Left colon (tissue), 2 donors: ENCODE measurements at places on chromosomes 1 and 21. TPM values are rescaled to one million over a fixed set of nuclear protein-coding genes. Genes with fewer than 3 reads are reported as not detected.

Gene CRYAA
- not detected for total RNA-seq

Gene OLFML3
- 23.5 TPM for total RNA-seq

Gene LRRC39
- total RNA-seq: not detected

Gene LCE3D
- not detected for total RNA-seq

Gene TIMM17A
- 60.1 TPM for total RNA-seq

Gene GABPB2
- 15.8 TPM for total RNA-seq

Gene PDZK1
- total RNA-seq: 17.6 TPM

Gene RASAL2
- total RNA-seq: 17.3 TPM

Gene CTSE
- total RNA-seq: 57.4 TPM

Gene PGLYRP3
- not detected for total RNA-seq

Gene TTF2
- 25.0 TPM for total RNA-seq

Gene ACKR1
- 19.2 TPM for total RNA-seq

GRCh38 chr1:32742956-32743355 is 40.4 kb upstream of the SYNC start:
- peak; percentile 77 for DNase-seq

GRCh38 chr1:48841461-48841860 is 64.8 kb upstream of the BEND5 start:
- no peak for DNase-seq

DNA sequence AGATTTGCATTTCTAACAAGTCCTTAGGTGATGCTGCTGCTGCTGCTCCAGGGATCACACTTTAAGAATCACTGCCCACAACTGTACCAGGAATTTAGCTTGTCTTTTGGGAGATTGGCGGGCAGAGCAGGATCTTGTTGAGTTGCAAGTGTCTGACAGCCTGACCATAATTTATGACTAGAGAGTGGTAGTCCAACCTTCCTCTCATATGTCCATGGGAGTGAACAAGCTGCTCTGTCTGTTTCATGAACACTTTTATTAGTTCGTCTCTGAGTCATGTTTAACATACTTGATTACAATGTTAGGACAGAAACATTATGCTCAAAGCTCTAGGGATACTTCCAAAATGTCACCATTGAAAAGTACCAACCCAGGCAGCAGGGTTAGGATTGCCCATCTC is 169.6 kb downstream of the TGFB2 start:
- DNase-seq: no peak

- no peak for DNase-seq
These were observed 630.0 kb upstream of the ADGRL2 start for GRCh38 chr1:81170721-81171120.

DNA sequence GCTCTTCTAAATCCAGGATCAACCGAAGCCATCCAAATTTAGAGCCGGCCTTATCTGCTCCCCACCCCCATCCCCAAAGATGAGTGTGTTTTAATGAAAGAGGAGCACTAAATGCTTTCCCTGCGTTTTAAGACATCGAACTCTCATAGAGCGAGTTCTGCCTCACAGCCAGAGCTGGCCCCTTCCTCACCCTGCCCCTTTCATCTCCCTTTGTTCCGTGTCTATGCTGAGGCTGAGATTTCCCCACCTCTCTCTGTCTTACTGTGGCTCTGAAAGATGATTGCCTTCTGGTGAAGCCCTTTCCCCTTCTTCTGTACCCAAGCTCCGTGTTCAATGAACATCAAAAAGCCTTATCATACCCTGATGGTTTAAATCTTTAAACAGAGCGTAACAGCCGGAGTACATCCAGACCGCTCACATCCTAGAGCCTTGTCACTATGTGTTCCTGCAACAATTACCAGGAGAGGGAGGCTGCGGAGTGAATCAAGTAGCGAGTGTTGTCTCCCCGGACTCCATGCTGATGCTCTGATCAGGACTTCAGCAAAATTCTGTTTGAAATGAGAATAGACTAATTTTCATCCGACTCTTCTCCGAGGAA is 110.1 kb downstream of the ZNF326 start:
- DNase-seq: no peak

DNA sequence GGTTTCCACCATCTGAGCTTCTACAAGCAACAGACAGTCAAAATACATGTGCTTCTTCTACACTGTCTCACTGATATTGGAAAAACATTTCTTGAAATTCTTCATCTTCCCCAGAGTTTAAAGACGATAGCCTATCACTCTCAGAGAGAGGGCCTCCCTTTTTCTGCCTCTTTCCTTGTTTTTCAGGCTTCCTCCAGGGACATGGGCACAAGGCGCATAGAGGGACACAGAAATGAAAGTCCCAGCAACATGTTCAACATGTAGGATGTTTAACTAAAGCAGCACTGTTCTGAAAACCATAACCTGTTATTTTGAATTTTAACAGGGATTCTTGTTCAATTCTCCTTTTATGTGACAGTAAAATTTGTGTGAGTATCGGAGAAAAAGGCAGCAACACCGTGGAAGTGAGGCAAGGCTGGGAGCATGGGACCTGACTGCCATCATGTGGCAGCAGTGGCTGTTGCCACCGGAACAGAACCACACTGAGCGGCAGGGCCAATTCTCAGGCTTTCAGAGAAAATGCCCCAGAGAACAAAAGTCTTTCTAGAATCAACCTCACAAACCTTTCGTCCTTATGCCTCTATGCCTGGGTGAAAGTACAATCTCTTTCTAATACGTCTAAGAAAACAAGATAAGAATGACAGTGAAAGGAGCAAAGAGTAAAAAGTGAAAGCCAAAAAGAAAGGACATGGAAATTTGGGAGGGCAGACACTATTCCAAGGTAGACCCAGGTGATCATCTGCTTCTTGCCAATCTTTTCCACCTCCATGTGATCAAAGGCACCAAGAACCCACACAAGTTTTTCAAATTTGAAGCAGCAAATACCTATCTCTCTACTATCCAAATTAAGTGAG is 54.5 kb downstream of the PCNX2 start:
- peak; percentile 64 for DNase-seq

DNA sequence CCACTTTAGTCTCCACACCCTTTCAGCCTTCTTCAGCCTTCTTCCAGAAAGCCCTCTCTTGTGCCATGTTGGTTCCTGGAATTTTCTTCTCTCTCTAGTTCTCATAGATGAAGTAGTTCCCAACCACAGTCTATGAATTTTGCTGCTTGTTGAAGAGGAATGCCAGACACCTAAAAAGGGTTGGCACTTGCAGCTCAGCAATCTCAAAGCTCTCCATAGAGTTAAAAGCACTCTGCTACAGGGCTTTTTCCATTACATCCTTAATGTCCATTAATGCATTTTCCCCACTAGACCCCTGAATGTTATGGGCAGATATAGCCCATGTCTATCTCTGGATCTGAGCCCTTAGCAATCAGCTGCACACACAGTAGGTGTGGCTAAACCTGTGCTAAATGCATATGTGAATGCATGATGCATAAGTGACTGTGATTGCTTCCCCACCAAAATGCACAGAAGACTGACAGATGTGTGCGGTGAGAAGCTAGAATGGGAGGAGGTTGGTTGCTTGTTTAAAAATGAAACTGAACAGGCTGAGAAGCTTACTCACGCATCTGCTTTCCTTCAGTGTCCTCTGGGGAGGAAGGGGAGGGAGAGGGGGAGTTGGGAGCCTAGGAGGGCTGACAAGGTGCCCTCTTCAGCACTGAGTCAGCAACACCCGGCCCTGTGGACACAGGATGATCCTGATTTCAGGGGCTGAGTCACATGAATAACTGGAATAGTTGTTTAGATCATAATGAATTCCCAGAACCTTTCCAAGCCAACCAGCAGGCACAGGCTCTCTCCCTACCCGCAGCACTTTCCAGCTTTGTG is 146.1 kb upstream of the FGGY start:
- peak; percentile 79 for DNase-seq

GRCh38 chr1:53771648-53772047 is 32.7 kb upstream of the GLIS1 start:
- no peak for DNase-seq

DNA sequence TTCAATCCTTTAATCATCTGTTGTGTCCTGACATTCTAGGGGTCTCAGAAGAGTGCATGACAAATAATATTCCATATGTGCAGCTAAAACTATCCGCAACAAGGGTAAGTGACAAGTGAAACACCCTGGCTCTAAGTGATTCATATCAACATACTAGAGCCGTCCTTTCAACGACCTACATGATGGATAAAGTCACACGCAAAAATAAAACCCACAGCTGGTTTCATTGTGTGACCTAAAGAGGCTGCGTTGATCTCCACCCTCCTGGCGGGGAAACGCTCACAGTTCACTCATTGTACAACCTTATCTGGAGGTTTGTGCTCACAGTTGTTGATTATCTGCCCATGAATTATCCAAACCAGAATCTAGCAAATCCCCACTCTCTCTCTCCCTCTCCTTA is 365.3 kb upstream of the PKN2 start:
- DNase-seq: no peak

- no peak for DNase-seq
These were observed 69.9 kb upstream of the WDR26 start for GRCh38 chr1:224504297-224505041.

DNA sequence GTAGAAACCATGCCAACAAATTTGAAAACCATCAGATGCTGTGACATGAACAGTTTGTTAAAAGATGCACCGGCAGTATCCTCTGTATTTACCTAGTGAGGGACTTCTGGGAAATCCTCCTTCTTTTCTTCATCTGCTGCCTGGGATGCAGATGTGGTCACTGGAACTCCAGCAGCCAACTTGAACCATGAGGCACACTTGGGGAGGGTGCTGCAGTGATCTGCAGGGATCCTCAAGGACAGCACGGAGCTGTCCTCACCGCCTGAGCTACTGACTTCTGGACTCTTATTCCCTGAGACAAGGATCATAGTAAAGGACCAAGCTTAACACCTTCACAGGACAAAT is 19.5 kb upstream of the NID1 start:
- no peak for DNase-seq

DNA sequence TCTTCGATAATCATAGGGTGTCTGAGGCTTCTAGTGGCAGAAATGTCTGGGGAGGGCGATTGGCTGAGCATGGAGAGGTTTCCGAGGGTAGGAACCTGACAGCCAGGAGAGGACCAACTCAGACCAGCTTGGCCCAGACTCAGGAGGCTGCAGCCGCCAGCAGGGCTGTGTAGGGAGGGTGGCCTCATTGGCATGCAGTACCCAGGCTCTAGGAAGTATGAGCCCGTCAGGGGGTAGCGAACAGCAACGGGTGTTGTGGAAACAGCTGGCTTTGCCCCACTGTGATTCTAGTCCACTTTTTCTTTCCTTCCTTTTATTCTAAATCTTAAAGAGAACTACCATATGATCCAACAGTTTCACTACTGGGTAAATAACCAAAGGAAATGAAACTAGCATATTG is 103.3 kb downstream of the DIRAS3 start:
- DNase-seq: no peak

DNA sequence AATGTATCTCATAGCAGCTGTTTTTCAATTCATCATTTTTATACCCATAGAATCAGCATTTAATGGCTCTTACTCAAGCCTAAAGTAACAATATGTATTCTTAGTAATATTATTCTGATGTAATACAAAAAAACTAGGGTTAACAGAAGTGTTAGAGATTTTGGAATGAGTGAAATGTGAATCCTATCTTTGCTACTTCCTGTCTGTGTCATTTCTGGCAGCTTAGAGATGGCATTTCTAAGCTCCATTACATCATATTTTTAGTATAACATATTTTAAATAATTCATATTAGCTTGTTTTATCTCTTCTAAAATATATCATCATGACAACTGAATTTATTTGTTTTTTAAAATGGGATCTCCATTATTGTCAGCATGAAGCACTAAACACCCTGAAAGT is 90.2 kb downstream of the LRRC7 start:
- no peak for DNase-seq

- DNase-seq: peak; percentile 34
These were observed 43.2 kb upstream of the TACSTD2 start for GRCh38 chr1:58620259-58620658.

GRCh38 chr1:236130372-236130771 is 12.0 kb upstream of the GPR137B start:
- DNase-seq: no peak

GRCh38 chr1:228013131-228013934 is 6.5 kb downstream of the WNT3A start:
- peak; percentile 19 for DNase-seq
